ENCODE measurements at places on chromosomes 12 and 14.

GRCh38 chr12:99752740-99753139 is 105.2 kb downstream of the GARIN6 start:
- DNase-seq, result peak; percentile 46

- peak; percentile 90 for DNase-seq
Measured at GRCh38 chr12:88471331-88472045, 108.8 kb downstream of the KITLG start.

DNA sequence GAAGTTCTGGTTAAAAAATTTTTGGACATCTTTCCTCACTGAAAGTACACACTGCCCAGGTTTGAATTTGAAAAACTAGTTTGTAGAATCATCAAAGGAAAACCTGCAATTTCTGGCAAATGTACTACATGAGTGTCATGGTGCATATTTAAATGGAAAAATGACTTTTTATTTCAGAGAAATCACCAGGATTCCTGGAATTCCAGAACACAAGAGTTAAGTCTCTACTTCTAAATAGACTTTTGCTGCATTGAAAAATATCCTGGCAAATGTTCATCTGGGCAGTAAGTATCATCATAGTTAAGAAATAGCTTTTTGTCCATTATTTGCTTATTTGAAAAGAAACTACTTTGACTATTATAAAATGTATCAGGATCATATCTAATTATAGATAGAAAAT is 275.1 kb downstream of the PRKD1 start:
- no peak for DNase-seq

- peak; percentile 48 for DNase-seq
Measured at GRCh38 chr12:43988838-43989560, 153.1 kb downstream of the TMEM117 start.

DNA sequence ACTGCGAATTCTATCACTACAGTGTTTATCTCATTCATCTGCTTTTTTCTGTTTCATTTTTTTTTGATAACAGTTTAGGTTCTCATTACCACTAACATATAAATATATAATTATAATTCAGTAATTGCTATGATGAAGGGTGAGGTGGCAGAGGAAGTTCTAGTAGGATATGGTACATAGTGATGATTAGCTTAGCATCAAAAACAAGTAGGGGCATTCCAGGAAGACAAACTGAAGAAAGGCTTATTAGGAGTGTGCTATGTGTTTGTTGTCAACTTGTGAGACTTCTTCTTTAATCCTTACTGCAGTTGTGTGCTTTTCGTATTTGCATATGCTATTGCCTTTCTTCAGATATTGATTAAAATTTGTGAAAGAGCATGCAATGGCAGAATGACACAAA is 20.6 kb downstream of the FUT8 start:
- no peak for DNase-seq

GRCh38 chr12:124251186-124251585 is 43.7 kb upstream of the RFLNA start:
- DNase-seq, result no peak

- DNase-seq, result no peak
Measured at GRCh38 chr12:27148791-27149190, 66.4 kb upstream of the C12orf71 start.

DNA sequence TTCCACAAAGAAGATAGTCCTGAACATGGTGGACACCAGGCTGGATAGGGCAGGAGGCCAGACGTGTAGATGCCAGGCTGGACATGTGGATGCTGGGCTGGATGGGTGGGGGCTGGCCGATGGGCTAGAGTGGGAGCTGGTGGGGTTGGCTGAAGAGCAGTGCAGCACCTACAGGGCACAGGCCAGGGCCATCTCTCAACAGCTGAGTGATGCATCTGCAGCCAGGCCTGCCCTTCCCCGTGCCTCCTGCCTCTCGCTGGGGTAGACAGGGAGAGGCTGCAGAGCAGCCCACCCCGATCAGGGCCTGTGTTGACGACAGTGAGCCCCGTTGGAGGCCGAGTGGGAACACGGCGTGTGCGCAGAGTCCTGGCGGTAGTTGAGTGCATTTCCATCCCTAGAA is 39.3 kb downstream of the EP400 start:
- no peak for DNase-seq

DNA sequence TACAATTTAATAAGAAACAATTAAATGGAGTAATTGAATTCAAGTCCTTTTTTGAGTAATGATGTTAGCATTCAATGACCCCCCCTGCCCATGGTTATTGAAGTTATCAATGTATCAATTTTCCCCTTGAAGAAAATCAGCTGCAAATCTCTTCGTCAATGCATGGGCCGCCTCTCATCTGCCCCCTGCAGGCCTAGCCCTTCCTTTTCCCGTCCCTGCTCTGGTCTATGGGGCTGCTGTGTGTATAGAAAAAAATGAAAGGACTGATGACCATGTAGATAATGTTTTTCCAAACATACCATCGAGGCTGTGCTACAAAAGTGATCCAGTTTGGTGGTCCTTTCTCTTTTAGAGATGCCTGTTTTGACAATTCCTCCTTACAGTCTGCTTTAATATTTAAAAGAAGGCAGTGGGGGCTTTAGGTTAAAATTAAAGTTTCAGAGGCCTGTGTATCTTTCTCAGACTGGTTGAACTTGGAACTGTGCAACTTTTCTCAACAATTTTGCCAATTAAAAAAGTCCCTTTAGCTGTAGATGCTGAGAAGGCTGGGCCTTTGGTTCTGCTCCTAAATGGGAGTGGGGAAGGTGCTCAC is 98.4 kb downstream of the APAF1 start:
- peak; percentile 39 for DNase-seq

DNA sequence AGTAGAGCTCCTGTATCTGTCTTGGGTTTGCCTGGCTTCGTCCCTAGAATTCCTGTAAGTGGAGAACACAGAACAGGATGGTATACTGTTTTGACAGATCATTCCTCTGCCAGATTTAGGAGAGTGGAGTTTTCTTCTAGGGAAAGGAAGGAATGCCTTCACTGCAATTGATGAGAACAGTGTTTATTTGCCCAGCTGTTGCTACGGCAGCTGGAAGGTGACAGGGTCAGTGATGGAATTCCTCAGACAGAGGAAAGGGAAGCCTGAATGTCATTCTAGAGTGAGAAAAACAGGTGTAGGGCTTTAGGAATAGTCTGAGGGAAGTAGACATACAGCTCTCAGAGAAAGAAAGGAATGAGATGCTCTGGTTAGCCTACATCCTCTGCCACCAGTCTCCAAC is 11.7 kb downstream of the CSRNP2 start:
- DNase-seq, result no peak

- no peak for DNase-seq
Measured at GRCh38 chr14:30349520-30349919, 209.4 kb upstream of the G2E3 start.

Data from MCF 10A (cell line).